Astrocyte of the spinal cord (primary cell): ENCODE measurements at places on chromosomes 16 and 17.

DNA sequence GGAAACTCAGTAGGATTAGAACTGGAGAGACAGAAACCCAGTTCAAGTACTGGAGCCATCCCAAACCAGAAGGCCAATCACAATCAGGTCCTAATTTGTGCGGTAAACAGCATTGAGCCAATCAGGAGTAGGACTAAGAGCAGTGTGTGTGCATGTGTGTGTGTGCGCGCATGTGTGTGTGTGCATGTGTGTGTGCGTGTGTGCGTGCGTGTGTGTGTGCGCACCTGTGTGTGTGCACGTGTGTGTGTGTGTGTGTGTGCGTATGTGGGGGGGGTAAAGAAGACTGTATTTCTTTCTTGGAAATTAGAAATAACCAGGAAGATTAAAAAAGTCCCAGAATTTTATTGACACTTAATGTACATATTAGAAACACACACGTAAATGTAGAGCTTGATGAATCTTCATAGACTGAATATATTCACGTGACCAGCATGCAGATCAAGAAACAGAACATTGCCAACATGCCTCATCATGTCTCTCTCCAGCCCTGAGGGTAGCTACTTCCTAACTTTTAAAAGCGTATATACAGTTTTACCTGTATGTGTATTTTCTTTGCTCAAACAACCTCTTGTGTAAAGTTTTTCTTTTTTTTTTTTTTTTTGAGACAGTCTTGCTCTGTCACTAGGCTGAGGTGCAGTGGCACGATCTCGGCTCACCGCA is 919 bp upstream of the DHRS7C start:
- DNase-seq, result no peak

- DNase-seq, result peak; percentile 36
Observed at GRCh38 chr16:8905168-8905762, 23.1 kb downstream of the LITAFD start.

- no peak for DNase-seq
Observed at GRCh38 chr17:351449-351738, 1.2 kb downstream of the RPH3AL start.

GRCh38 chr16:50553182-50553710 is 5.0 kb downstream of the NKD1 start:
- DNase-seq, result no peak

GRCh38 chr17:29590411-29591145 is 1.1 kb upstream of the GIT1 start:
- DNase-seq, result peak; percentile 53
